CD4-positive, alpha-beta T cell treated with Interleukin-21 for 1 hour (primary cell): ENCODE measurements at places on chromosomes 1 and 21.

- peak; percentile 66 for DNase-seq
Observed at GRCh38 chr1:52635321-52636089, 2.5 kb downstream of the SHISAL2A start.

GRCh38 chr1:8411803-8412182, 93.9 kb downstream of the SLC45A1 start:
- DNase-seq = no peak

DNA sequence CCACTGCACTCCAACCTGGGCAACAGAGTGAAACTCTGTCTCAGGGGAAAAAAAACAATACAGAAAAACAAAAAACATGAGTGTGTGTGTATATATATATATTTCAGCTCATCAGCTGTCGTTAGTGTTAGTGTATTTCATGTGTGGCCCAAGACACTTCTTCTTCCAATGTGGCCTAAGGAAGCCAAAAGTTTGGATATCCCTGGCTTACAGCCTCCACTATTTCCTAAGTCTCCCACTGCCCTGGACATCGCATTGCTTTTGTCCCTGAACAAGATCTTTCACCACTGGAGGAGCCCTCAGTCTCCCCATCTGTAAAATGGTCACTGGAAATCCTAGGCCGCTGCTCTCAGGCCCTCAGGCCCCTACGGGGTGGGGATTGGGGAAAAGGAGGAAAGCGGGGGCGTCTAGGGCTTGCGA, 391 bp upstream of the LDLRAP1 start:
- DNase-seq = no peak

- DNase-seq = no peak
Observed at GRCh38 chr1:208170252-208170651, 73.9 kb downstream of the PLXNA2 start.

- peak; percentile 68 for DNase-seq
Observed at GRCh38 chr1:236516929-236517704, 6.7 kb upstream of the LGALS8 start.

DNA sequence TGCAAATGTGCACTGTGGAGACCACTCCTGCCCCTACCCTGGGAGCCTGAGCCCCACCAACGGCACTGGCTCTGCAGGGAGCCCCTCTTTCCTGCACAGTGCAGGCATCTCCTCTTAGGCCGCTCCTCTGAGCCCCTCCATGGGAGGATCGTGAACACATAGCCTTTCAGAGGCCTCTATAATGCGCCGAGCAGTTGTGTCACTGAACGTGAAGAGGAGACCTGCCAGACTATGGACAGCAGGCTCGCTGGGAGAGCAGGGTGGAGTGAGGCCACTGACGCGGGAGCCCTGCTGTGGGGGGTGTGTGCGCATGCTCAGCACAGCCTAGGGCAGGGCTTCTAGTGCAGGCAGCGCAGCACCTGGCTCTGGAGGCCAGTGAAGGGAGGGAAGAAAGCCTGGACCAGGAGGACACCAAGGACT, 151.3 kb upstream of the COL6A1 start:
- no peak for DNase-seq

DNA sequence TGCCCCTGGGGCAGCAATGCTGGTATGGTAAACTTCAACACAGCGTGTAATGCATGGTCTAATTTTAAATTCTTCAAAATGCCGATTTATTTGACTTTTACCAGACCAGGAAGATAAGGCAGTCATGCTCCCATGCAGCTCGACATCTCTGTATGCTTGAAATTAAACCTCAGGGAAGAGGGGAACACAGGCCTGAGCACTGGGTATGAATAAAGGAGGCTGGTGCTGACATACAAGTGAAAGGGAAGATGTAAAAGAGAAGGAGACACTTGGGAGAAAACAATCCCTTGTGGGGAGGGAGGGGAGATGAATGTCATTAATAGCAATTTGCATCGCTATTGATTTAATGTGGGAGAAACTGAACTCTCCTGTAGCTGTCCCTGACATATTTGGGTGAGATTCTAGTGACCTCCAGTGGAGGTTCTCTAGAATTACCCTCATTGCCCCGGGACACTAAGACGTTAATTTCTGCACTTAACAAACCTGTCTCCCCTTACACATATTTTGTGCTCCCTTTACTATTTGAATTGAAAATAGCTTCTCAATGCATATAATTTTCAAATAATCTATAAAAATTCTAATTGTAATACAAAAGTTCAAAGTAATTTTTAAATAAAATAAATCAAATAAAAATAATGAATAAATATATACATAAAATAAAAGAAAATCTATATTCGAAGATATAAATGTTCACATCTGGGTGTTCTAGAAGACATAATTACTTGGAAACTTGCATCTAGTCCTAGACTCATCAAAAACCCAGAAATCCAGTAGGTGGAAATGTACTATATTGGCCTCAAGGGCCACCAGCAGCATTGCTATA, 283.1 kb downstream of the LMX1A start:
- DNase-seq = no peak

DNA sequence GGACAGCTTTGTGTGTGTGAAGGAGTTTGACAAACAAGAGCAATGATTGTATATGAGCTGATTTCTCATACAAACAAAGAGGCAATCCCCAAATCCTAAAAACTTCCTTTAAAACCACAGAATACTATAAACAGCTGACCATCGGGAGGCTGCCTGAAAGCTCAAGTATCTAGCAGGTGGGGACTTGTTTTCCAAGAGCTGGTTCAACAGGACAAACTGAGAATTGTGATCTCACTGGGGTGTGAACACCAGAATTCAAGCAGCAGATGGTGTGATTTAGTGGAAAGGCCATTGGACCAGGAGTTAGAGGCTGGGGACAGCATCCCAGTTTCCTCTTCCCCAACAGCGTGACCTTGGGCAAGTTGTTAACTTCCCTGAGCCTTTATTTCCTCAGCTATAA, 13.9 kb downstream of the LMX1A start:
- no peak for DNase-seq

- no peak for DNase-seq
Observed at GRCh38 chr21:44496564-44497550, 41.5 kb downstream of the LRRC3 start.

DNA sequence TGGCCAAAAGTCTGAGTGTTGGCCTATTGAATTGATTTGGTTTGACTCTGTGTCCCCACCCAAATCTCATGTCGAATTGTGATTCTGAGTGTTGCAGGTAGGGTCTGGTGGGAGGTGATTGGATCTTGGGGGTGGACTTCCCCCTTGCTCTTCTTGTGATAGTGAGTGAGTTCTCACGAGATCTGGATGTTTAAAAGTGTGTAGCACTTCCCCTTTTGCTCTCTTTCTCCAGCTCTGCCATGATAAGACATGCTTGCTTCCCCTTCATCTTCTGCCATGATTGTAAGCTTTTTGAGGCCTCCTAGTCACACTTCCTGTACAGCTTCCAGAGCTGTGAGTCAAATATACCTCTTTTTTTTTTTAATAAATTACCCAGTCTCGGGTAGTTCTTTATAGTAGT, 297.1 kb upstream of the ZRANB2 start:
- no peak for DNase-seq

DNA sequence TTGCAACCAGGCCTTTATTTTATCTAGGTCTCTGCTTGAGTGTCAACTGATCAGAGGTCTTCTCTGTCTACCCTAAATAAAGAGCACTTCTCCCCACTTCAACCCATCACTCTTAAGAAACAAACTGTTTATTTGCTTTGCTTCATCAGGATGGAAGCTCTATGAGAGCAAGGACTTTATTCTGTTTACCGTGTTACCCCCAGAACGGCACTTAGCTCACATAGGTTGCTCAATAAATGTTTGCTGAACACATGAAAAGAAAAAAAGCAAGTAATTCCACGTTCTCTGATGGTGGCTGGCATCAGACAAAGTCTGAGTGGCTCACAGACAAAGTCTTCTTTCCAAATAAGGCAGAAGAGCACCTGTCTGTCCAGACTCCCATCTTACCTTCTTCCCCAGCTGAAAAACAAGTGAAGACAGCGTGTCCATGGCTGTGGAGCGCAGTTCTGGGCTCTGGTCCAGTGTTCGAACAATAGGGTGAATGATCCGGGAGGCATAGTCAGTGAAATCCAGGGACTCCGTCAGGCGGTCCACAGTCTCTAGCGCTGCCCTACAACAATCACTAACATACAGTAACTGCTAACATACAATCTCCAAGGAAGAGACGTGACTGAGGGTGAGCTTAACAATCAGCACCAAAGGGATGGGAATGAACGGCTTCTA, 22.9 kb downstream of the ANGPTL7 start:
- DNase-seq = no peak

DNA sequence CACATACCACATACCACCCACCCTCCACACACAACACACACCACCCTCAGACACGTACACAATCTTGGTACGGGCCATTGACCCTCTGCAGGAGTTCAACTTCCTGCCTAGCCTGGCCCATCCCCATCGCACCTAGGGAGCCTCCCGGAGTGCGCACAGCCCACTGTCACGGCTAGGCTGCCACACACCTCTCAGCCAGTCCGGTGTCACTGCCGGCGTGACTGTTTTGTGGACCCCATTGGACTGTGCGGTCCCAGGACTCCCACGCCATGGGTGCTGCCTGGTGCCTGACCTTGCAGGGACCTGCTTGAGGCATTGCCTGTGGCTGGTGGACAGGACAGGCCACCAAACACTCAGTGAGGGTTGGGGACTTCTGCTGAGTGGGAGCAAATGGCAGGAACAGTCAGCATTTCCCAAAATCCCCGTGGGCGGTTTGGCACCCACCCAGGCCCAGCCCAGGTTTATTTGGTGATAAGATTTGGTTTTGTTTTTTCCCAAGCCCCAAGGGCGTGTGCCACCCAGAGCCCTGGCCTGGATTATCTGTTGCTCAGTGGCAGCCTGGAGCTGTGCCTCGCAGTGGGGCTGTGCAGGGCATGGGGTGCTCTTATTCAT, 27.7 kb downstream of the RAB7B start:
- no peak for DNase-seq

DNA sequence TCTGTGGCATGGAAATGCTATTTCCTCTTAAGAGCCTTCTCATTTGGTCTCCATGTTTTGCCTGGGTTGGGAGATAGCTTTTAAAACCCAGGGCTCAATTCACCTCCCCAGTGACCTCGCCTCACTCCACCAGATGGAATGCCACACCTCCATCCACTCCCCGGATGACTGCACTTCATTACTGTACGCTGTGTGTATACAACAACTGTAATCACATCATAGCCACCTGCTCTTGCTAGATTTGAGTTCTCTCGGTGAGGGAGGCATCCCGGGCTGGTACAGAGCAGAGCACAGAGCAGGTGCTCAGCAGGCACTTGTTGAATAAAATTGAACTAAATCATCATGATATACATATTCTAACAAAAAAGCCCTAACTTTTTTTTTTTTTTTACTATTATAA, 26.0 kb downstream of the SDE2 start:
- DNase-seq = no peak

DNA sequence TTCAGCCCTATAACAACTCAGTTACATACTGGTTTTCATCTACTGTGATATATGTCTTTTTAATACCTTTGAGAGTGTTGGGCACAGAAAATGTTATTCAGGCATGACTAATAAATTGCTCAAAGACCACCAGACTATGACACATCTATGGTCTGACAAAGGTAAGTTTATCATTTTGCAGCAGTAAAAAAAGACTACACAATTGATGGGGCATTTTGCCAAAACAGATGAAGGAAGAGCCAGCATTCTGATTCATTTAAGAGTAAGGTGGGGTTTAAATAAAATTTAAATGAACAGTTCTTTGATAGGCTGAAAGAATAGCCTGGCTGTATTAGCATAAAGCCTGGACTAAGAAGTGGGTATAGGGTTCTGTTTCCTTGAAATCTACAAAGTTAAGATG, 8.8 kb upstream of the RNPC3 start:
- no peak for DNase-seq

DNA sequence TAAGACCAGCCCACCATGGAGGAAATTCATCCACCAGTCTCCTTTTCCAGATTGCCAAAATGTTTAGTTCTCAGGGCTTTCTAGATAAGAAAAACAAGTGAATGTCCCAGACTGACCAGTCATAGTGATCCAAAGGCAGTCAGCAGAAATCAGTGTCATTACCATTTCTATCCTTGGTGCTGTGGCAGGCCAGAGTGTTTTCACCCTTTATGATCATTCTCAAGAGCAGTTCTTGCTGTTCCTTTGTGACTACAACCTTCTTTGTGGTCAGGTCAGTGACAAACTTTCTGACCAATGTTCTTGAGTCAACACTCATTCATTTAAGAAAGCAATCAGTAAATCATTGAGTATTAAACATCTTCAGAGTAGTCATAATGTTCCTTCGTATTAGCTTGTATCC, 7.3 kb upstream of the DHCR24 start:
- DNase-seq = no peak

DNA sequence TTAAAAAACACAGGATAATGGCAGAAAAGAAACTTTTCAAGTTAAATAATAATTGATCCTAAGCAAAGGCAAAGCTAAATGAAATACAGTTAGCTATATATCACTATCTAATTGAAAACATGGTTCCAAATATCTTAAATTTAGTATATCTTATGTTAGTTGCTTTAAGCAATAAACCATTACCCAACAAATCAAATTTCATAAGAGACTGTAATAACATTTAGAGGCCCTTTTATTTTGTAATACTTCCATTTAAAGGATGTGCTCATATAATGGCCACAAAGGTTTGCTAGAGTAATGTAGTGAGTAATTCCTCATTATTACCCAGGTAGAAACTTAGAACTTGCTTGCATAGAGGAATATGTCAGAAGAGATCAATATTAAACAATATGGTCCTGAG, 32.3 kb downstream of the RPL5 start:
- no peak for DNase-seq

GRCh38 chr1:7508052-7508933, 262.8 kb upstream of the VAMP3 start:
- no peak for DNase-seq

DNA sequence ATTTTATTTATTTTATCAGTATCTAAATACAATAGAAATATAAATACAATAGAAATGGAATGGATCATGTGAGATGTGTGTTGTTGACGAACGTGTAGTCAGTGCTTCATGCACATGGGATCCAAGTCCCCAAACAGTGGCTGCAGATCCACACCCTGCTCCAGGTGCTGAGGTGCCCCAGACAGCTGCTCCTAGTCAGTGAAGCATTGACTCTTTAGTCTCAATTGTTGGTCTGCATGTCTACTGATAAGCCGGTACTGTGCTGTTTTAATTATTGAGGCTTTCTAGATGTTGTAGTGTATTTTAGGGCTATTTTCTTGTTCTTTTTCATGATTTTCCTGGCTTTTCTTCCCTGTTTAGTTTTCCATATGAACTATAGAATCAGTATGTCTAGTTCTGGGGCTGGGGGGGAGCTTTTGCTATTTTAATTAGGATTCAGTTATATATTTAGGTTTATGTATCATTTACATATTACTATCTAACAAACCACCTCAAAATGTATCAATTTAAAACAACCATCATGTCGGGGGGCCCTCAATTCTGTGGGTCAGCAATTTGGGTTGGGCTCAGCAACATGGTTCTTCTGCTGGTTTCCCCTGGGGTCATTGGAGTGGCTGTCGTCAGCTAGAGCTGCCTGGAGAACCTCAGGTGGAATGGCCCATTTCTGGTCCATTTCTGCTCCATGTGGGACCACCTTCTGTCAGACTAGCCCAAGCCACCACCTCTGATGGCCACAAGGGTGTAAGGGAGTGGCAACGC, 63.2 kb upstream of the TRAPPC10 start:
- no peak for DNase-seq

- DNase-seq = no peak
Observed at GRCh38 chr21:27550287-27550686, 583.4 kb upstream of the ADAMTS5 start.
